ENCODE measurements at places on chromosomes 3 and 15. TPM values are rescaled to one million over a fixed set of nuclear protein-coding genes. Genes with fewer than 3 reads are reported as not detected.

C3orf22 gene
- polyA plus RNA-seq = not detected

GOLGA6L9 gene
- 0.48 TPM for polyA plus RNA-seq

SAMMSON gene
- polyA plus RNA-seq = not detected

GRCh38 chr3:140093742-140094141, 158.8 kb downstream of the CLSTN2 start:
- no peaks in the 10 kb centered on the region for H3K4me1 ChIP-seq
- peaks cover 9% of the 10 kb centered on the region for H3K27me3 ChIP-seq
- no peak for DNase-seq
- H3K27ac ChIP-seq = no peak overlapping the region
- no peaks in the 10 kb centered on the region for H3K36me3 ChIP-seq

SPRED1 gene
- polyA plus RNA-seq = 0.27 TPM

DNA sequence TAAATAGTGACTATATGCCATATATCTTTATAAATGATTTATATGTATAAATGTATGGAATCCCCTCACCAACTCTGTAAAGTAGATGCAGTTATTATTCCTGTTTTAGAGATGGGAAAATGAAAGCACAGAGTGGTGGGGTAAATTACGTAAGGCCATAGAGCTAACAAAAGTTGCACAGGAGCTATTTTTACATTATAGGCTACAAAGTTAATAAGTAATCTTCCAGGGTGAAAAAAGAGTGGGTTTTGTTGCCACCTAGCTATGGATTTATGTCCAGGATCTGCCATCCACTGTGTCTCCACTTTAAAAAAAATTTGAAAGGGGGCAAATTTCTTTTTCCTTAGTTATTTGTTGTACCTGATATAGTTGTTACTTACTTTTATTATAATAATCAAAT, 235.7 kb downstream of the MCTP2 start:
- peak overlapping the region; percentile 11 for H3K27ac ChIP-seq
- H3K36me3 ChIP-seq = peaks cover 20% of the 10 kb centered on the region
- no peak for DNase-seq
- H3K27me3 ChIP-seq = no peaks in the 10 kb centered on the region

KLF15 gene
- polyA plus RNA-seq = not detected

GRCh38 chr3:198107840-198108734, 148.1 kb downstream of the LMLN start:
- H3K4me3 ChIP-seq = no peak overlapping the region
- peaks cover 10% of the 10 kb centered on the region for H3K4me1 ChIP-seq
- H3K27me3 ChIP-seq = peaks cover 25% of the 10 kb centered on the region
- H3K36me3 ChIP-seq = peaks cover 10% of the 10 kb centered on the region
- H3K27ac ChIP-seq = no peak overlapping the region
- DNase-seq = no peak

GRCh38 chr15:40302981-40303380, 4.8 kb downstream of the PLCB2 start:
- peaks cover 36% of the 10 kb centered on the region for H3K4me1 ChIP-seq
- DNase-seq = no peak
- peaks cover 18% of the 10 kb centered on the region for H3K36me3 ChIP-seq
- H3K27ac ChIP-seq = no peak overlapping the region
- no peaks in the 10 kb centered on the region for H3K27me3 ChIP-seq

DNA sequence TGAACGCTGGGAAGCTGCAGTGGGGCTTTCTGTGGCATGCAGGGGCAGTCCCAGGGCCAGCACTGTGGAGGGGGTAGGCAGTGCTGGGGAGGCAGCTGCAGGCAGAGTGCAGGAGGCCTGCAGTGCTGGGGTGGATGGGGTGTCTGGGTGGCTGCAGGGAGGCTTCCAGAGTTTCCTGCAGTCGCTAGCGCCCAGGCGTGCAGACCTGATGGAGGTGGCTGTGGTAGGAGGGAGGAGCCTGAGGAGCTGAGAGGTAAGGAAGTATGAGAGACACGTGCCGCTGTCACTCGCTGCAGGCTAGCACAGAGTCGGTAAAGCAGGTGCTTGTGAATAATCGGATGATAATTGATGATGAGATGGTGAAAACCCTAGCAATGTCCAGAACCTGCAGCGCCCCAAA, 16.3 kb downstream of the SYNM start:
- H3K4me1 ChIP-seq = no peaks in the 10 kb centered on the region
- H3K27ac ChIP-seq = no peak overlapping the region
- H3K36me3 ChIP-seq = no peaks in the 10 kb centered on the region
- H3K27me3 ChIP-seq = peaks cover 12% of the 10 kb centered on the region
- no peak for DNase-seq

EIF4E3 gene
- polyA plus RNA-seq = 3.3 TPM

- DNase-seq = no peak
- H3K4me3 ChIP-seq = no peak overlapping the region
- H3K4me1 ChIP-seq = no peaks in the 10 kb centered on the region
- no peaks in the 10 kb centered on the region for H3K27me3 ChIP-seq
Observed at GRCh38 chr15:83999396-84000135, 236.0 kb upstream of the GOLGA6L4 start.

GRCh38 chr3:58013973-58014649, 5.9 kb downstream of the FLNB start:
- H3K4me1 ChIP-seq = peaks cover 18% of the 10 kb centered on the region
- H3K4me3 ChIP-seq = no peak overlapping the region
- DNase-seq = no peak
- H3K27ac ChIP-seq = no peak overlapping the region

RLBP1 gene
- polyA plus RNA-seq = not detected

DNA sequence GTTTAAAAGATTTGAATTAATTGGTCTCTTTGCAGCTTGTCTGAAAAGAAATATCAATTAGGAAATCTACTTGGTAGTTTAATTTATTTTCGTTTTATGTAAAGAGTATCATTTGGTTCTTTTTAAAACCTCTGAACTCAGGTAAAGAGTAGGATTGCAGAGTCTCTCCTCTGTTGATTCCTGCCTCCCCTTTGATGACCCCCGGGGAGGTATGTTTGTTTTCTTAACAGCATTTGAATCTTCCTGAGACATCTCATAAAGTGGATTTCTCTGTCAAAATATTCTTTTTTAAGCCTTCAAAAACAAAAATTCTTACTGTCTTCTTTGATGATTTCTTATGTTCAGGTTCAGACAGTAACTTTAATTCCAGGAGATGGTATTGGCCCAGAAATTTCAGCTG, 8.0 kb downstream of the IDH3A start:
- no peak for DNase-seq
- no peak overlapping the region for H3K27ac ChIP-seq
- H3K4me3 ChIP-seq = no peak overlapping the region
- H3K27me3 ChIP-seq = no peaks in the 10 kb centered on the region
- H3K36me3 ChIP-seq = peaks cover 6% of the 10 kb centered on the region

GRCh38 chr3:80232760-80233159, 465.0 kb upstream of the ROBO1 start:
- H3K4me1 ChIP-seq = no peaks in the 10 kb centered on the region
- no peak for DNase-seq
- H3K27ac ChIP-seq = no peak overlapping the region

HIGD2B gene
- 0.27 TPM for polyA plus RNA-seq

GRCh38 chr15:43930556-43930955, 103.8 kb downstream of the WDR76 start:
- H3K27me3 ChIP-seq = peaks cover 33% of the 10 kb centered on the region
- H3K27ac ChIP-seq = peak overlapping the region; percentile 55
- H3K4me3 ChIP-seq = no peak overlapping the region
- H3K4me1 ChIP-seq = no peaks in the 10 kb centered on the region
- H3K36me3 ChIP-seq = no peaks in the 10 kb centered on the region
- DNase-seq = no peak

- H3K27me3 ChIP-seq = peaks cover 38% of the 10 kb centered on the region
- no peak overlapping the region for H3K4me3 ChIP-seq
- peaks cover 2% of the 10 kb centered on the region for H3K4me1 ChIP-seq
- no peak for DNase-seq
- H3K36me3 ChIP-seq = no peaks in the 10 kb centered on the region
Observed at GRCh38 chr3:186375443-186375842, 13.4 kb upstream of the DGKG start.

VPS33B gene
- polyA plus RNA-seq = 6.2 TPM

PLSCR2 gene
- polyA plus RNA-seq = not detected
